ENCODE measurements at places on chromosomes 12 and 14.

- no peak for DNase-seq
Measured at GRCh38 chr14:56284641-56285040, 166.4 kb downstream of the PELI2 start.

- no peak for DNase-seq
Measured at GRCh38 chr14:104093366-104094055, 8.0 kb downstream of the ASPG start.

DNA sequence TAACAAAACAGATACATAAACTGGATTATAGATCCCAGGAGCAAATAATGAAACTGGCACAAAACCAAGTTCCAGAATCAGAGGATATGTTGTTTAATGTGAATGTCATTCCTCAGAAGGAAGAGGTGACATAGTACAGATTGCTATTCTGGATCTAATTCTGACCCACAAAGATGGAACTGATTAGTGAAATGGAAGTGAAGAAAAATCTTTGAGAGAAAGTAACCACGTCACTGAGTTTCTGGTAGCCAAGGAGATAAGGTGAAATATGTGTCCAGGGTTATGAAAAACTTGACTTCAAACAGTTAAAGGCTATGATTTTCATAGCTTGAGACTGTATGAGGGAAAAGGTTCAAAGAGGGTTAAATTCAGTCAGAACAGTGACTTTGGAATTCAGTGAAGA, 8.3 kb downstream of the OR10AD1 start:
- DNase-seq: no peak

DNA sequence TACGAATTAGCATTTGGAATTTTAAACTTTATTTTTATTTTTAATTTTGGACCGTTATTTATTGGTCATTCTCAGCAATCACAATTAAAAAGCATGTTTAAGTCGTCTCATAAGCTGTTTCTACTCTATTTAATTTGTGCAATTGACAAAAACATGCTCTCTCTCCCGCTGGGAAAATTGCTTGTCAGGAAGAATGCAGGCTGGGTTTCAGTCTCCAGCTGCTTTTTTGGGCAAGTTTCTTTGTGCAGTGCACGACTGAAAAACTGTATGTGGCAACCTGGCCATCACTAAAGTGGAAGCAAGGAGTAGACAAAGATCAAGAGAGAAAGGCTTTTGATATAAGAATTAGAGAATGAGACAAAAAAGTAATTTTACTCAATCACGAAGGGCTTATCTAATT, 941.5 kb upstream of the MDGA2 start:
- no peak for DNase-seq

DNA sequence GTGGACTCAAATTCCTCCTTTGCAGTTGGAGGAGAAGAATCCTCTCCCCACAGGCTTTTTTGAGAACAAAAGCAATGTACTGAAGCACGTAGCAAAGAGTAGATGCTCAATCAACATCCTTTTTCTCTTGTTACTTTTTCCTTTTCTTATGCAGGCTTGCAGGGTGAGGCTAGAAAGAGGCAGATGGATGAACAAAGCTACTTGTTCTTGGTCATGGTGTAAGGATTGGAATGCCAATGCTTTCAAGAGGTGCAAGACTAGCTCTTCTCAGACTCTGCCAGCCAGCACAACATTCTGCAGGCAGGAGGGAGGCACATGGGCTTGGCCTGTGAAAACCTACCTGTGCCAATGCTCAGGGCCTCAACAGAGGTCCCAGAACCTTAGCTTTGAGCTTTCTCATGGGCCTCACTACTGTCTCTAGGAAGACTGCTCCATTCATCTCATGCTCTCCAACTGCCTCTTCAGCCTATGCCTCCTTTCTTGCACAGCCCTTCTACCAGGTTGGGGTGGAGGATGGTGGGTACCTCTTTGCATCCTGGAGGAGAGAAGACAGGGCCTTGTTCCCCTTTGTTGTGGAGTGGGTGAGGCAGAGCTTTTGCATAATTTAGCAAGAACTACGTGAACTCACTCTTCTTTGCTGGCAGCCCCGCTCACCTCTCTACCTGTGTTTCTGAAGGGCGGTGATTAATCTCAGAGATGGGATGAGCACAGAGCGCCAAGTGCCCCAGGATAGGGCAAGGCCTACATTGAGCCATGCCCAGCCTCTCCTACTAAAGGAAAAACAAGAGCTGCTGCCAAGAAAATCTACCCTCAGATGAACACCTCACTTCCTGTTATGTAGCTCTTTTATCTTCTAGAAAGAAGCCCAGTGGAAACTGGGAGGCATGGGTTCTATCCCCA, 1119.7 kb downstream of the VRK1 start:
- DNase-seq: no peak
